ENCODE measurements at places on chromosomes 13 and 19.
A peak's percentile ranks its signal among the peaks of the same experiment; 100 is the strongest.

GRCh38 chr13:24306632-24307031 is 2.7 kb upstream of the C1QTNF9 start:
- no peak for DNase-seq

DNA sequence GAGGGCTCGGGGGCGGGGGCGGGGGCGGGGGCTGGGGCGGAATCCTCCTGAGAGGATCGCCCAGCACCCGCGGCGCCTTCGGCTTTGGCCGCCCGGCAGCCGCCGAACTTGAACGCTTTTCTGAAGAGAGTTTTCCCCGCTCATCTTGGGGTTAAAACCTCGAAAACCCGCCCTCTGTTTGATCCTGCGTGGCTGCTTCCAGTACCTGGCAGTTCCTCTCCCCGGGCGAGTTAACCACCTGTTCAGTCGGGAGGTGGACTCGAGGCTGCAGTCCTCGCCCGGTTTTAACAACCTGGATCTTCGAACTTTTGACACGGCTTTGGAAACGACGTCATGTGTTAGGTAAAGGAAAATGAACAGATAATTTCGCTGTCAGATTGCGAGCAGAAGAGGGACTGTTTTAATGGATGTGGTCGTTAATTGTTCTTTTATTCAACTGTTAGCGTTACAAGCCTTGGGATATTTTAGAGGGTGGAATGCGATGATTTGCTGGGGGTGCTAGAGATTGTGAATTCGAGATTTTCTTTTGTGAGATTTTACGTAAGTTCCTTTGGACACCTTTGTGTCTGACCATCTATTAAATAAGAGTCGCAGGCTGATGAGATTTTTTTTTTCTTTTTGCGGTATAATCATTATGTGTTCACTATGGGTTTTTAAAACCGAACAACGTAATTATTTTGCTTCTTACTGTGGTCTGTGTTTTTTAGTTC is 1.0 kb downstream of the FNDC3A start:
- DNase-seq = no peak

DNA sequence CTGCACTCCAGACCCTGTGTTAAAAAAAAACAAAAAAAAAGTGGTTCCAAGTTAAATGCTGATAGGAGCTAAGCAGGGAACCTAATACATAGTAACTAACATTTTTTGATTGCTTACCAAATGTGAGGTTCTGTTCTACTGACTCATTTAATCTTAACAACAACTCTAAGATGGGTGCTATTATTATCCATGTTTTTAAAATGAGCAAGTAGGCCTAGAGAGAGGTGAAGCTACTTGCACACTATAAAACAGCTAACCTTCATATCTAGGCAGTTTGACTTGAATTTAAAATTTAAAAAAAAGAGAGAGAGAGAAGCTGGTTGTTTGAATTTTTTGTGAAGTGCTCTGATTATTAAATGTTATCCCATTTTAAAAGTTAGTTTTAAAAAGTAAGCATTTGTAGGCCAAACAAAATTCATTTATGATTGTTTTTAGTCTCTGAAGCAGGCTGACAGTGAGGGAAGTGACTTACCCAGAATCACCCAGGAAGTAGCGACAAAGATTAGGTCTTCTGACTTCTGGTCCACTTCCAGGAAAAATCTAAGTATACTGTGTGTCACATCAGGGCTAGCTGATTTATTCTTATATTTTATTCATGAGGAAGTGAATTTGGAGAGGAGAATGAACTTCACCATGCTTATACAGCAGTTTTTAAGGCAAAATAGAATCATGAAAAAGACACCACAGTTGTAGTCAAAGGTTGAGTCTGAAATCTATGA is 2.4 kb downstream of the SIGLECL1 start:
- no peak for DNase-seq

DNA sequence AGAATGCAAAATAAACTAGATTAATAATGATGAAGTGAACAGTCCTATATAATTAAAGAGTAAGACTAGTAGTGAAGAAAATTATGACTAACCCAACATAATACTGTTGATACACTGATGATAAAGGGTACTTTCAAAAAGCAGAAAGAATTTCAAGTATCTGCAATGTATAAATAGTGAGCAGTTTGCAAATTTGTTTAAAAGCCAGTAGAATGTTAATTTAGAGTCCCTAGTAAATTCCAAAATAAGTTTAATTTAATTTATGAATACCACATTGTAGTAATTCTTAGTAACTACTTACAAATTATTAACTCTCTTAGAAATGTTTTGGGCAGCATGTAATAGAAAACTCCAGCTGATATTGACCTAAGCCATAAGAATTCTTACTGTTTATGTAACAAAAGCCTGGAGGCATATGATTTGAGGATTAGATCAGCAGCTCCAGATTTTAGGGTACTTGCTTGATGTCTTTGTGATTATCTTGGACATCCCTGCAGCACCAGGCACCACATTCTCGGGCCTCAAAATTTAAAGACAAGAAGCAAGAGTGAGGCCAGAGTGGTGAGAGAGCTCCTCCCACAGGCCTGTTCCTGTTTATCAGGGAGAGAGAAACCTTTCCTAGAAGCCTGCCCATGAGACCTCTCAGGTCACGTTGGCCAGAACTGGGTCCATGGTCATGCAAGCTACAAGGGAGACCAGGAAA is 67.6 kb upstream of the TDRD3 start:
- peak; percentile 57 for DNase-seq

DNA sequence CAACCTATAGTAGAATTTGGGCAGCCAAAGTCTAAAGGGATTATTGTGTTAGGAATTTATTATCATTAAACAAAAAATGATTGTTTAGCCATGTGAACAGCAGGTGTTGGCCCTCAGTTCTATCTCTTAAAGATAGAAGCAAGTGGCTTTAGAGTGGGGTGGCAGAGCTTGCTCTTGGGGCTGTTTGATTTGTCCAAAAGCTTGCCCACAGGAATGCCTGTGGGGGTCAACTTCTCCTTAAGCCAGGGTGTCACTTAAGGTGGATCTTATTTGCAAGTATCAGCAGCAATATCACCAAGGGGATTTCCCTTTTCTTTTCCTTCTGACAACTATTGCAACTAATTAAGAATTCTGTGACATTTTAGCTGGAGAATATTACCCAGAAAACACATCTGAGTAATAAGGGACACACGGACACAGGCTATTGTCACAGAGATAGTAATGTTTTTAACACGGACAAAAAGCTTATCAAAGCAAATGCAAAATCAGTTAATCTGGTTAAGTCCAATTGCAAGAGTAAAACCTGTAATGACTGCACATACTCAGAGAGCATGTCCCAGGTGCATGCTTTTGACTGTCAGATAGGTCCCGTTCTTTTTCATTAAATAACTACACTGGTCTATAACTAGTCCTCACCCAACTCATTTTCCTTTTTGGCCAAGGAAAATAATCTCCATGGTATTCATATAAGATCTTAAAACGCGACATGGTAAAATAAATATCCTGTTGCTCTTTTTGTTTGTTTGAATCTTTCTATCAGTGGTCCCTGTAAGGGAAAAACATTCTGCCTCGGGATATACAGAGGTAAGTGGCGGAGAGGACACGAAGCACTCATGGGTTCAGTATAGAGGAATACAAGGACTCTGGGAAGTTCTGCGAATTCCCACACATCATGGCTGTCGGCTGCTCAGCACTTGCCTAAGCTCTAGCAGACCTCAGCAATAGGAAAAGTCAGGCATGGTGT is 172.1 kb upstream of the RFC3 start:
- no peak for DNase-seq

GRCh38 chr19:30228835-30229524 is 143.2 kb upstream of the ZNF536 start:
- peak; percentile 65 for DNase-seq

- DNase-seq = no peak
Observed at GRCh38 chr13:51440381-51440780, 12.5 kb downstream of the INTS6 start.

DNA sequence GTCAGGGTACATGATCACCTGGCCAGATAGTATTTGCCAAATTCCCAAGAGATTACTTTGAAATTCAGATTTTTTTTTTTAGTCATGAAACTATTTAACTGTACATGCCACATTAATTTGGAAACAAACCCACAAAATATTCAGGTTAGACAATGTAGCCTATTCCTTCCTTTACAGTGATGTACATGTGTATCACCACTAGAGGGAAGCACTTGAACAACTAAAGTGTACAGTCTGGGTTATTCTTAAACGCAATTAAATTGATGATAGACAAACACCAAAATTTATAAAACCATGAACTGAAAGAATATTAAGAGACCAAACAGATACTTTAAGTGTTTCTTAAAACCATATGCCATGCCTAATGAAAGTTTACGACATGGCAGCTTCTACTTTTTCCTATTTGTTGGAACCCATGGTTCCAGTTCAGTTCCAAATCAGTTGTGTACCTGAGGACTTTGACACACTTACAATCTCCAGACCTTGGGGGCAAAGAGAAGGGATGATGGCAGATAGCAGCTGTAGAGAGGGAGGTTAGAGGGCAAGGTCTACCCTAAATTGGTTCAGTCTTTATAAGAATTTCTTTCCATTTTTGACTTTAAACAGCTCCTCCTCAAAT is 52.8 kb downstream of the TNFSF13B start:
- DNase-seq = no peak

- DNase-seq = no peak
Observed at GRCh38 chr13:26024558-26024957, 27.3 kb downstream of the SHISA2 start.

- DNase-seq = peak; percentile 83
Observed at GRCh38 chr19:40366697-40367561, 18.4 kb downstream of the PLD3 start.

DNA sequence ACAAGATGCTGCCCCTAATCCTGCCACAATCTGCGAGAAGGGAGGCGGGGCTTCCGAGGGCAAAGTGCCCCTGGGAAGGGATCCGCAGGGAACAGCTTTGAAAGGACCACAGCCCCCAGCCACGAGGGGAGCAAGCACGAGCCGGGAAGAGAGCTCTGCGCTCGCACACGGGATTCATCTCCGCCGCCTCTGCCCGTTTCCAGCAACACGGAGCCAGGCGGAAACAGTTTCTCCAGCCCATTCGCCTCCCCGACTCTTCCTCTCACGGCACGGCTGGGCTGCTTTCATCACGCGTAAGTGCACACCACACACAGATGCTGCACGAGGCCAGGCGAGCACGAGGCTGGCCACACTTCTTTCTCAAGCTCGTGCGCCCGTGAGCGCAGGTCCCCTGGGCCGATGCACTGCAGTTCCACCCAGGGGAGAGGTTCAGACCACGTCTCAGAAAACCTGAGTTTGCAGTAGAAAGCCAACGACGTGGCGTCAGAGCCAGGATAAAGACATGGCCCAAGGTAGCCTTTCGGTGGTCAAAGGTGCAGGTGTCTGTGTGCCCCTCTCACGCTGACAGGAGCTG is 33.6 kb downstream of the NAXD start:
- DNase-seq = no peak

Data from glutamatergic neuron (in vitro differentiated cells).